ENCODE measurements at places on chromosomes 4 and X.

DNA sequence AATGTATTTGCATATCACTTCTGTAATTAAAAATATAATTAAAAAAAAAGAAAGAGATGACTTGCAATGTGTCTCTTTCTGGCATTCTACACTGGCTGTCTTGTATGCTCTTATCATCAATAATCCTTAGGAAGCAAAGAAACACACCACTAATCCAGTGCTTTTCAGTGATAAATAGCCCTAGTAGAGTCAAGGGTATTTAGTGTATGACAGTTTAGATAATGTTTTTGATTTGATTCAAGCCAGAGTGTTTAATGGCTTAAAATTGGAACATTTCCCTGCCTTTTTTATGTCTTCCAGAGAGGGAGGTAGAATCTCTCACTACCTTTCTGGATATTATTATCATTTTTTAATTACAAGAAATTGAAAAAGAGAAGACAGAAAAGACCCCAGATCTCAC, 48.6 kb upstream of the CXCL8 start:
- no peak for DNase-seq

DNA sequence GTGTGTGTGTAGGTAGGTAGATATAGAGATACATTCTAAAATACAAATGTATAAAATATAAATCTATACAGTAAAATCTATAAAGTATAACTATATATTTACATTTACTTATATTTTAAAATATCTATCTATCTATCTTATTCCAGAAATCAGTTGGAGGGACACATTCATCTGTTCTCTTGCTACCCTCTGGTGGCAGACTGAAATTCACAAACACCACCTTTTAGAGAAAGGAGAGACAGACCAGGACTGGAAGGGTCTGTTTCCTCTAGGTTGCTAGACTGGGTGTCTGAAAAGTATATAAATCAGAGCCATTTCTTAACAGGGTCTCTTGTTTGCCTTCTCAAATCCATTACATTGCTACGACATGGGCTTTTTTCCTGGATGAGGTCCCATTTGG, 343.0 kb downstream of the OPHN1 start:
- DNase-seq: no peak

DNA sequence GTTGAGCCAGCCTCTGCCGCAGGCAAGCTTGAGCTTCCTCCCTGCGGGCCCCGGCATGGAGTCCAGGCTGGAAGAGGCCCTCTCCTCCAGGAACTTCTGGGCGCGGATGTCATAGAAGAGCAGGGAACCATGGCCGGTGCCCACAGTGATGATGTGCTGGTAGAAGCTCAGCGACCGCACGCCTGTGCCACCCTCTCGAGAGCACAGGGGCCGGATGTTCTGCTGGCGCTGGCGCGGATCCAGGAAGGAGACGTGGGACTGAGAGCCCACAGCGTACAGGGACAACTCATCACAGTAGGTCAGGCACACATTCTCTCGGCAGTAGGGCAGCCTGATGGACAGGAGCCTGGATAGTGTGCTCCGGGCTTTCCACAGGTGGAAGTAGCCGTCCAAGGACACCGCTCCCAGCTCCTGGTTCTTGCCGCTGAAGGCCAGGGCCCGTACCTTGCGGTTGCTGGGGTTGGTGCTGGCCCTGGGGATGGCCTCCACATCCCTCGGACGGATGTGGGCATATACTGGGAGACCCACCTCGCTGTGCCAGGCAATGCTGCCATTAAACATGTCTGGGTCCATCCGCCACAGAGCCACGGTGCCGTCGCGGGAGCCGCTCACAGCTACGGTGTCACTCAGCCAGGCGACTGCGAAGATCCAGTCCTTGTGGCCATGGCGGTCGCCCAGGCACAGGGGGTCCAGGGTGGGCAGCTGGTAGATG, 1.2 kb downstream of the DCAF12L2 start:
- DNase-seq: no peak

DNA sequence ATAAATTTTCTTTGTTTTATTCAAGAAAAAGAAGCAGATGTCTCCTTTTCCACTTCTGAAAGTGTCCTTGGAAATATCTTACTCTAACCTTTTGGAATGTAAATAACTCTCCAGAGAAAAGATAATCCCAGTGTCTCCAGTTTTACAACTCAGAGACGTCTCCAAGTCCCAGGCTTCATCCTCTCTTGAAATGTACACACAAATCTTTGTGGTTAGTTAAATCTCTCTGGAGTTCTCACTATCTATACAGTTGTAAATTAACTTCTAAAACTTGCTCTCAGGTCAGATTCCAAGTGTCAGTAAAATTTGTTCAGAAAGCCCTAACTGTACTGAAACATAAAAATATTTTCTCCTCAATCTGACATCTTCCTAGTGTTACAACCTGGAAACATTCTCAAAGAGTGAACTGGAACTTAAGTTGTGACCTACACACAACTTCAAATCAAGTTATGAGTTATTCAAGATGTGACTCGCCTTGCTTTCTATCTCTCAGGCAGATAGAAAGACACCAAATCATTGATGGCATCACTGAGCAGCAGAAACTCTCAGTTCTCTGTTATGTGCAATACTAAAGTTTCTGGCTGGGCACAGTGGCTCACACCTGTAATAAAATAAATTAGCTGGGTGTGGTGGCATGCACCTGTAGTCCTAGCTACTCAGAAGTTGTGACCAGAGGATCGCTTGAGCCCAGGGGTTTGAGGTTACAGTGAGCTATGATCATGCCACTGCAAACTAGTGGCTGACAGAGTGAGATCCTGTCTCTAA, 284.2 kb downstream of the RCHY1 start:
- DNase-seq: no peak

GRCh38 chrX:120377715-120378114, 15.8 kb downstream of the ATP1B4 start:
- DNase-seq: no peak

DNA sequence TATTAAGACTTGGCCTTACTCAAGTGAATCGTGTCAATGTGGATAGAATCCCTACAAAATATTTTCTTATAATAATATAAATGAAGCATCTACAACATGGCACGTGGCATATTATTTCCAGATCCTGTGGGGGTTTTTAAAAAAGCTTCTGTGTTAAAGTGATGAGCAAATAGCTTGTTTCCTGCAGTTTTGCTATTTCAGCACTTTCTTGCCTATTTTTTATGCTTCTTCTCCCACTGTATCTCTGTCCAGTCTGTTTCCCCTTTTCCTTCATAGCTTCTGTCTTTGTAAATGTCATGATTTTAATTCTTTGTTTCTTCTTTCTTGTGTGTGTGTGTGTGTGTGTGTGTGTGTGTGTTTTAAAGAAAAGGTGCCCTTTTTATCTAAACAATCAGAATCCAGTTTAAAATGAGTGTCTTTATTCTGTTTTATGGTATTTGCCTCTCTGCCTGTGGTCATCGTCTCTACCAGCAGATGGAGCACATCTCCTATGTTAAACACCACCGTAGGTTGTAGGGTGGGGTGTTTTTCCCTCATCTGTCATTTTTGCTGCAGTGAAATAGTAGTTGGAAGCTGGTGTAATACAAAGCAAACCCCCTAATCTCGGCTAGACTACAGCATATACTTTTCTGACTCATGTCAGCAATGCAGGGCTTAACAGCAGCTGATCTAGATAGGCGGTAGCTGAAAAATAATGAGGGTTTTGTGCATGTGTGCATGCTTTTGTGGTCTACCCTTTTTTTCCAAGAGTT, 33.1 kb downstream of the FTHL17 start:
- DNase-seq: no peak

- DNase-seq: no peak
These were observed 423.3 kb downstream of the RAPGEF2 start for GRCh38 chr4:159526172-159526571.

- DNase-seq: no peak
These were observed 21.4 kb downstream of the GALNTL6 start for GRCh38 chr4:171834640-171835039.

GRCh38 chr4:123667496-123667895, 270.9 kb downstream of the SPRY1 start:
- no peak for DNase-seq

- no peak for DNase-seq
These were observed 1.1 kb upstream of the SLC10A7 start for GRCh38 chr4:146522869-146523205.

DNA sequence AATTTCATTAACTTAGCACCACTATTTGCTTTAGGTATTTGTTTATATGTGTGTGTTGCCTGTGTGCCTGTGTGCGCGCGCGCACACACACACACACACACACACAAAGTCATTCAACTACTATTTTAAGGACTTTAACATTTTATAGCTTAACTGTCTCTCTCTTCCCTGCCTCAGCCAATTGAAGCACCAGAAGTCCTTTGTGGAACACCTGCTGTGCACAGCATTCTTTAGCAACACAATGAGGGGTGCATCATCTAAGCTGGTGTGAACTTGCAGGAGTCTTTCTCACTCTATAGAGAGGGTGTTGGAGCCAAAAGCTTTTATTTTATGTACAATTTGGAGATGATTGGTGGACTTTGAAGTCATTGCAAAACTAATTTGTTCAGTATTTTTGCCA, 31.3 kb downstream of the SLIT2 start:
- no peak for DNase-seq

GRCh38 chrX:83819304-83819703, 41.6 kb upstream of the CYLC1 start:
- DNase-seq: no peak

DNA sequence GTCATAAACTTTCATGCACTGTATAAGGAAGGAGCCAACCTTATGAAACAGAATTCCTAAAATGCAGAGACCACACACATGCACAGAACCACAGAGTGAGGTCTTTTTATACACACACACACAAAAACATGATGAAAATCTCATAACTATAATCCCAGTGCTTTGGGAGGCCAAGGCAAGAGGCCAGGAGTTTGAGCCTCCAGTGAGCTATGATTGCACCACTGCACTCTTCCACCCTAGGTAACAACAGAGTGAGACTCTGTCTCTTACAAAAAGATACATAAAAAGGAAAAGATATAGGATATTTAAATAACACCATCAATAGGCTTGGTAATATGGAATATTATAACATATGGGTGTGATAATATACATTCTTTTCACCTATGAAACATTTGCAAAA, 10.6 kb downstream of the FGA start:
- DNase-seq: no peak

DNA sequence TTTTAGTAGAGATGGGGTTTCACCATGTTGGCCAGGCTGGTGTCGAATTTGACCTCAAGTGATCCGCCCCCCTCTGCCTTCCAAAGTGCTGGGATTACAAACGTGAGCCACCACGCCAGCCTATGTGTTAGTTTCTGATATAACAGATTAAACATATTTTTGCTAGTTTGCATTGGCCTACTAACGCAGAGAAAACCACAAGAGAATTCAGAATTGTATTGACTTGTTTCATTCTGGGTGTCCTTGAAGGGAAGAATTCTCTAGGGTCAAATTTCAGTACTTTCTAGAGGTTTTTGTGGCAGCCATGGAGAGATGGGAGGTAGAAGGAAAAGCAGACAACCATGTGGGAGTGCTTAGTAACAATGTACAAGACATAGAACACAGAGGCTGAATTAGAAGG, 46.1 kb upstream of the BMPR1B start:
- DNase-seq: no peak
